ENCODE measurements at places on chromosomes 6 and 20. TPM values are rescaled to one million over a fixed set of nuclear protein-coding genes. Genes with fewer than 3 reads are reported as not detected.

- DNase-seq: no peak
Measured at GRCh38 chr6:32956176-32956575, 3.3 kb upstream of the HLA-DMA start.

DNA sequence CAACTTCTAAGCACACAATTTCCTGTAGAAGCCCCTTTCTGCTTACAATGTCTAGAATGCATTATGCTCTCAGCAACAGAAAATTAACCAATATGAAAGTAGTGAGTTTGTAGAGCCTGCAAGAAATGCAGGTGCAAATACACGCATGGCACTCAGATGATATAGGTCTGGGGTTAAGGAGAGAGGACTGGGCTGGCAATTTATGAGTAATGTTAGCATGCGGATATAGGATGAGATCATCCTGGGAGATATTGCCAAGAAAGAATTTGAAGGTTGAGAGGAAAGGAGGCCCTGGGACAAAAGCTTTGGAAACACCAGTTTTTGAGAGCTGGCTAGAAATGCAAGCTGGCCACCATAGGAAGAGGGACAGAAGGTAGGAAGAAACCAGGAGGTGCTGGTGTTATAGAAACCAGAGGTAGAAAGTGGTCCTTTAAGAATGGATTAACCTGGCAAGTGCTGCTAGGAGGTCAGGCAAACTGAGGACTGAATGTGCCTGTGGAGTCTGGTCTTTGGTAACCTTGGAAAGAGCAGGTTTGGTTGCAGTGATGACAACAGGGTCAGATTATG is 183.2 kb upstream of the MYLIP start:
- no peak for DNase-seq

DNA sequence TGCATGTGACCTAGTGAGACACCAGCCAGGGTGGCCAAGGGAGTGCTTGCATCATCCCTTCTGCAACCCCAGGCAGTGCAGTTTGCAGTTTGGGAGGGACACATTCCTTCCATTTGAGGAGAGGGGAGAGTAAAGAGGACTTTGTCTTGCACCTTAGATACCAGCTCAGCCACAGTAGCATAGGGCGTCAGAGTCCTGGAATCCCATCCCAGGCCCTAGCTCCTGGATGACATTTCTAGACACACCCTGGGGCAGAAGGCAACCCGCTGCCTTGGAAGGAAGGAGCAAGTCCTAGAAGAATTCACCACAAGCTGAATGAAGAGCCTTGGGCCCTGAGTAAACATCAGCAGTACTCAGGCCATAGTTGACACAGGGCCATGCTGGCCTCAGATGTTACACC is 680.4 kb upstream of the IMPG1 start:
- no peak for DNase-seq

GRCh38 chr6:11500008-11500407 is 37.5 kb upstream of the TMEM170B start:
- no peak for DNase-seq

GRCh38 chr20:19009081-19009688 is 195.6 kb downstream of the SCP2D1 start:
- DNase-seq: no peak

- no peak for DNase-seq
Measured at GRCh38 chr20:53126185-53126584, 154.0 kb downstream of the TSHZ2 start.

GRCh38 chr6:143596866-143597265 is 80.9 kb upstream of the PHACTR2 start:
- DNase-seq: no peak

GRCh38 chr6:166306378-166307081 is 1.7 kb downstream of the PRR18 start:
- no peak for DNase-seq

GRCh38 chr20:49286689-49287551 is 9.1 kb upstream of the ZNFX1 start:
- DNase-seq: no peak

DNA sequence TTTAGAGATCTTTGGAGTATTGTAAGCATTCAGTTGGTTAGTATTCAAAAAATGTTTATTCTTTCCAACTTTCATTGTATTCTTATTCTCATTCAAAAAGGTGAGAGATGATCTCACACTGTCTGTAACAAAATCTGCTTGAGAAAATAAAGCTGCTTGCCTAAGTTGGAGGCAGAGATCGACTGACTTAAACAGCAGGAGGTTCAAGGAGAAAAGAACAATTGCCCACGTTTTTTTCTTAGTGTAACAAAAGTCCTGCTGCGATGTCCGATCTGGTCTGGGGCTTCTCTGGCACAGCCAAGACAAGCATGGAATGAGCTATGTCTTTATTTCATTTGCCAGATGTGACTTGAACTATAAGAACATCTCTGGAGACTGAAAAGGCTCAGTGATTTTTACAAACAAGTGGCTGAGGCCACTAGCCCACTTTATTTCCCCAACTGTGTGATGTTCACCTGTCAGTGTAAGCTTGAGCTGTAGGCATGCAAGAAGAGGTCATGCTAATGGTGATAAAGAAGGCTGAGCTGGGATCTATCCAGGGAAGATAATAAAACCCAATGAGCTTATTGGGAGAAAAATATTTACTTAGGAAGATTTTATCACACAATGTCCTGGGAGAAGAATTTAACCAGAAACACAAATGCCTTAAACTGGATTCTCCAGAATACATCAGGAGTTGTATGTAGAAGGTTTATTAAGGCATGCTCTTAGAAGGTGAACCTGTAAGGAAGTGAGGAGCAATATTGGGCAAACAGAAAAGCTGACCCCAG is 580.1 kb upstream of the BTBD3 start:
- no peak for DNase-seq

- no peak for DNase-seq
Measured at GRCh38 chr6:124792386-124792785, 169.9 kb upstream of the RNF217 start.

DNA sequence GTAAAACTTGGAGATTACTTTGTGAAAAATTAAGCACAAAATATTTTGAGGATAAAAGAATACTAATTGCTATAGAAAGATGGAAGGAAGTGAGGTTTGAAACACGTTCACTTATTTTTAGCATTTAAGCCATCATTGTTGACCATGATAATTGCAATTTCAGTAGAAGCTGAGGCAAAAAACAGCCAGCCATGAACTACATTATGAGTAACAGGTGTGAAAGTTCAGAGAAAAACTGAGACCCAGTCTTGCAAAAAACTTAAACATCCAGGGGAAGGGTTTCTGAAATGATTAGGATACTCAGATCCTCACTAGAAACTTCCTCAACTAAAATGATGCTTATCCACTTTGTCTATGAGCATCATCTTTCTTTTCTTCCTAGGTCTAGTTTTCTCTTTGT is 619.4 kb downstream of the PHF3 start:
- no peak for DNase-seq

DNA sequence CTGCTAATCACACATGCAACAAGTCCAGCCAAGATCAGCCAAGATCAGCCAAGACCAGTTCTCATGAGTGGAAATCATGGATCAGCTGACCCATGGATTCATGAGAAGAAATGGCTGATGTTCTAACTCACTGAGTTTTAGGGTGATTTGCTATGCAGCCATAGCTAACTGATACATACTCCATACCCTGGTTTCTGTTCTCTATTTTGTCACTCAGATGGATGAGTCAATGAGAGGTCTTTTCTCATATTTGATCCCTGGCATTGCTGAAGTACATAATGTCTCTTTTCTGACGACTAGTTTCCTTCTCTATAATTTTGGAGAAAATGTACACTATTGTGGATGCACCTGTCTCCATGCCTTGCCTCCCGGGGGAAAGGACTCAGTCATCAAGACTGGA is 118.4 kb upstream of the LY86 start:
- DNase-seq: no peak

GRCh38 chr6:165321555-165322145 is 12.2 kb upstream of the C6orf118 start:
- DNase-seq: no peak

GRCh38 chr20:63536241-63536977 is 767 bp downstream of the PTK6 start:
- no peak for DNase-seq

Gene BFSP1
- 0.76 TPM for total RNA-seq

Gene SAYSD1
- total RNA-seq: 12.6 TPM

Gene NKAIN2
- not detected for total RNA-seq

Gene TNF
- total RNA-seq: 0.61 TPM

Gene BCLAF1
- 73.2 TPM for total RNA-seq

Gene BTNL2
- not detected for total RNA-seq

Gene IP6K3
- 1.7 TPM for total RNA-seq

Gene SLC32A1
- total RNA-seq: not detected

Gene SLC22A2
- total RNA-seq: not detected

Data from esophagus squamous epithelium (tissue), 5 donors.